Effector CD4-positive, alpha-beta T cell (primary cell): ENCODE measurements at places on chromosomes 6 and 20.

DNA sequence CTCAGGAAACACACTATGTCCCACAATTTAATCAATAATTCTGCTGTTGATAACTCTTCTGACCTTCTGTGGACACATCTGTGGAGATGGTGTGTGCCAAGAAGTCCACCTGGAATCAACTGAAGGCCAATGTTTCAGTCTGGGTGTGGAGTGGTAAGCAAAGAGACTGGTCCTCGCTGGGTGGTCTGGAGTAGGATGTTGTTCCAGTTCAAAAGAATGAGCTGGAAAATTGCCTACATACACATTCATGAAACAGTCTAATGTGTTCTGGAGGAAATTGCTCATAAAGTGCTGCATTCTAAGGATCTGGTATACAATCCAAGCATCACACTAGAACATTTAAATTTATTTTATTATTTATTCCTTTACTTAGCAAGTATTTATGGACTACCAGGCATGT, 33.9 kb upstream of the TBX18 start:
- no peak for DNase-seq

DNA sequence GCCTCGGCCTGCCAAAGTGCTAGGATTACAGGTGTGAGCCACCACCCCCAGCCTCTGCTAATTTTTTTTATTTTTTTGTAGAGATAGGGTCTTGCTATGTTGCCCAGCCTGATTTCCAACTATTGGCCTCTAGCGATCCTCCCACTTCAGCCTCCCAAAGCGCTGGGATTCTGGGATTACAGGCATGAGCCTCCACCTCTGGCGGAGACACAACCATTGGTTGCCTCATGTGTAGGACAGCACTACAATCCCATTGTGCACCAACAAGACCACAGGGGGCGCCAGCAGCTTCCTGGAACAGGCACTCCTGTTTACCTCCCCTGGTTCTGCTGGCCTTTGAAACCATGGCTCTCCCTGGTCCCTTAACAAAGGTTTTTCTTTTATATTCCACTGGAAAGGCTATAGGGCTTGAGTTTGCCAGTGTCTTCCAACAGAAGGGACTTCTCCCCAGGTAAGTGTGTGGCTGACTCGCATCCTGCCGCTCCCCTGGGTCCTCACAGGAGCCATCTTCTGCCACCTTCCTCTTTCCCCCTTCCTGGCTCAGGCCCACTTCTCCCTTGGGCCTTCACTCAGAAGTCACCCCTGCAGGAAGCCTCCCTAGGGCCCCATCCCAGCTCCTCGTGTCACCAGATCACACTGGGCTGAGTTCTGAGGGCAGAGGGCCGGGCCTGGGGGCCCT, 39.2 kb upstream of the TLDC2 start:
- no peak for DNase-seq

DNA sequence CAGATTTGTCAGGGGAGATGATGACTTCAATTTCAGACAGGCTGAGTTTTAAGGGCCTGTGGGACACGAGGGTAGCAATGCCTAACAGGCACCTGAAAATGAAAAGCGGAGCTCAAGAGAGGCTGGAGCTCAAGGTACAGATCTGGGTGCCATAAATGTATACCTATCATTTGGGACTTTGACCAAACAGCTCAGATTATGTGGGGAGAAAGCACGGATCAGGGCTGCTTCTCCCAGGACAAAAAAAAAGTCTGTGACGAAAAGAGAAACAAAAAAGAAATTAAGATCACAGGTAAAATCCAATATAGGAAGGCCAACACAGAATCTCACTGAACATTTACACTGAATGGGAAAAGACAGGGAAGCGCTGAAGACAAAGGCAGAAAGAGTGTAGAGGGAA, 1.9 kb downstream of the PRELID3B start:
- DNase-seq = no peak

GRCh38 chr6:6969761-6970223, 138.0 kb upstream of the RREB1 start:
- DNase-seq = no peak
